ENCODE measurements at places on chromosomes 2 and 18.

GRCh38 chr2:163345795-163346573 is 389.8 kb downstream of the FIGN start:
- DNase-seq: no peak

DNA sequence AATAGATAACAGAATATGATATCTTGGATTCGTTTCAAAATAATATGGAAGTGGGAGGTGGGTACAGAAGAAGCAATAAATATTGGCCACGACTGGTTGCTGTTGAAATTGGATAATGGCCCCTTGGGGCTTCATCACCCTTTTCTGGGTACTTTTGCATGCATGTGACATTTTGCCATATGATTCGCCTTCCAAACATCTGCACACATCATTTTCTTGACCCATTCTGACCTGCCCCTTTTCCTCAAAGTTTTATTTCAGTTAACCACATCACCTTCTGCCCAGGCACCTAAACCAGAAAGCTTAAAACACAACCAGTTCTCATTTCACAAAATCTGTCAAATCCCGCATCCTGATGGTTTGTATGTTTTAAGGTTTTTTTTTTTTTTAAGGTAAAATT is 116.7 kb upstream of the AGAP1 start:
- no peak for DNase-seq

DNA sequence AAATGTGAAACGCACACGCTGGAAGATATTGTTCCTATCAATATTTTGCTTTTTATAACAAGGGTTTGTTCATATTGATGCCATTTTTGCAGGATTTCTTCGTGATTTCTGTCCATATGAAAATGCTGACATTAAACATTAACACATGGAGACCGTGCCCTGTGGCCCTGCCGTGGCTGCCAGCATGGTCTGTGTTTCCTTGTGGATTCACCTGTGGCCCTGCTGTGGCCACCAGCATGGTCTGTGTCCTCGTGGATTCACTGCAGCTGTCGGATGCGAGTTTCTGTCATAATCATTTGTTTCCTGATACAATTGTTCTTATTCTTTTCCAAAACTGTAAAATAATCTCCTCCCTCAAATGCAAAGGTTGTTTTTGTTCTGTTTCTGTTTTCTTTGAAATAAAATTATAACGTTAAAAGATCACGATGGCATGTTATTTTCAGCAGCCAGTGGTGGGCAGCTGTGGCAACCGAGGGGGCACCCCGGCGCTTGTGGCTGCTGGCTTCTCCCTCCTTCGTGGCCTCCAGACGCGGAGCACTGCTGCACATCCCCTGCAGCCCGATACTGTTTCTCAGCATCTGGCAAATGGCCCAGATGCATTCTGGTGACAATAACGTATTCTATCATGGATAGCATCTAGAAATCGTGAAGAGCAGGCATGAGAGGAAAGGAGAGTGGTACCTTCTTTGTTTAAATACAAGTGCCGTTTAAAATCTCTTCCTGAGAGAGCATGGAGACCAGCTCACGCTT is 143.5 kb downstream of the PTGR3 start:
- DNase-seq: no peak

GRCh38 chr18:11052800-11053199 is 96.6 kb downstream of the PIEZO2 start:
- no peak for DNase-seq

DNA sequence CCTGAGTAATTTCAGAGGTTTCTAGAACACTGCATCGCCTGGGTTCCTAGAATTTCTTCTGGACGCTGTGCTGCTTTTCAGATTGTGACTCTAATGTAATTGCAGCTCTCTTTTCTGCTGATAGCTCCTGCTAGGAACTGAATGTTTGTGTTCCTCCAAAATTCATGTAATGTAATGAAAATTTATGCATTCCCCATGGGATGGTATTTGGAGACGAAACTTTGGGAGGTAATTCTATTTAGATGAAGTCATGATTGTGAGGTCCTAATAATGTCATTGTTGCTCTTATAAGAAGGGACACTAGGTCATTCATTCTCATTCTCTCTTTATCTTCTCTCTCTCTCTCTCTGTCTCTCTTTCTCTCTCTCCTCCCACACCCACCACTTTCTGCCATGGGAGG is 223.9 kb upstream of the DOK6 start:
- DNase-seq: no peak

DNA sequence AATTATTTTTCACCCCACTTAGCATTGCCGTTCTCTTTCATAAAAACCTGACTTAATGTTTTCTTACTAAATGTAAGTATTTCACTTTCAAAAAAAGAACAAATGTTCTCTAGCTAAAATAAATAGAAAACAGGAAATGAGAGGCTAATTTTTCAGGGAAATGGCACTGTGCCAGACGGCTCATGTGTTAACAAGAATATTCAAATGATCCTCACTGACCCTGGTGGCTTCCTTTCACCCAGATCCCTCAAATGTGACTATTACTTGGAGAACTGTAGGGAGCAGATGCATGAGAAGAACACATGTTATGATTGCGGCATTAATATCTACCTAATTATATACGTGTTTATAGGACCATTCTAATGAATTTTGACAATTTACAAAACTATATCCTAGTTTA is 827.7 kb downstream of the SOCS6 start:
- DNase-seq: no peak

GRCh38 chr2:132837769-132838168 is 167.8 kb upstream of the LYPD1 start:
- DNase-seq: no peak

- DNase-seq: no peak
These were observed 73.8 kb upstream of the ST8SIA5 start for GRCh38 chr18:46830633-46831032.

GRCh38 chr2:36329251-36329650 is 26.3 kb upstream of the CRIM1 start:
- no peak for DNase-seq

GRCh38 chr2:127841466-127842178 is 16.3 kb downstream of the POLR2D start:
- no peak for DNase-seq

GRCh38 chr18:32773382-32773712 is 524 bp upstream of the KLHL14 start:
- no peak for DNase-seq

DNA sequence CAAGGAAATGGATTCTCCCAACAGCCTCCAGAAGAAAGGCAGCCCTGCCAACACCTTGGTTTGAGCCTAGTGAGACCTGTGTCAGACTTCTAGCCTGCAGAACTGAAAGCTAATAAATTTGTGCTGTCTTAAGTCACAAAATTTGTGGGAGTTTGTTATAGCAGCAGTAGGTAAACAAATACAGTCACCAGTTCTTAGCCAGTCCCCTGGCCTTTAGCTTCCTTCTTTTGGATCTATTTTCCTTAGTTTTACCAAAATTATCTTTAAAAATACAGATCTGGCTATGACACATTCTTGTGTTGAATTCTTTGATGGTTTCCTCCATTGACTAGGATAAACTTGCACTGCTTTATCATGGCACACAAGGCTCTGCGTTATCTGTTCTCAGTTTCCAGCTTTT is 697.9 kb upstream of the FANCL start:
- DNase-seq: no peak

DNA sequence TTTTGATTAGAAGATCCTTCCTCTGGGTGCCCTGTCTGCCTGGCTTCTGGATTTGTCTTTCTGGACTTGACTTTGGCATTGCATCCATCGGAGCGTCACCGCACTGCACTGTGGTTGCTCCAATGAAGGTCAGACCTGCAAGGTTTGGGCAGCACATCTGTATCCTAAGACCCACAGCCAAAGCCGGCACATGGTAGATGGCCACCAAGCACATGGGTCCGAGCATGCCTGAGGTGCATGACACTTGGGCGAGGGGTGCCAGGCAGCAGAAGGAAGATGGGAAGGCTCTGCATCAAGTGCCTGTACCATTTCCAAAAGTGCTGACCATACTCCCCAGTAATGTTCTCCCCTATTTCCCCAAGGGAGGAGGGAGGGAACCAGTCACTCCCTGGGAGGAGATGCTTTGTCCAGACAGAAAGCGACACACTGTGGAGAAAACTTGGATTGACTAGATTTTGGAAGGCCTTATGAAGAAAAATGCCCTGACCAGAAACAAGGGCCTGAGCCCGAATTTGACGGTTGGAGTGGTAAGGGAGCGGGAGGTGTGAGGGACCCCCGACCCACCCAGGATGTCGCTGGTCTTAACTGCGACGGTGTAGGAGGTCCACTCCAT is 149.9 kb downstream of the LOXHD1 start:
- no peak for DNase-seq

Measured in stimulated activated CD4-positive, alpha-beta T cell treated with anti-CD3 and anti-CD28 coated beads, Interleukin-1b, Interleukin-23, amount 100 ng/mL, for 1 hour (primary cell).